ENCODE measurements at places on chromosomes 1 and 21. TPM values are rescaled to one million over a fixed set of nuclear protein-coding genes. Genes with fewer than 3 reads are reported as not detected.

DNA sequence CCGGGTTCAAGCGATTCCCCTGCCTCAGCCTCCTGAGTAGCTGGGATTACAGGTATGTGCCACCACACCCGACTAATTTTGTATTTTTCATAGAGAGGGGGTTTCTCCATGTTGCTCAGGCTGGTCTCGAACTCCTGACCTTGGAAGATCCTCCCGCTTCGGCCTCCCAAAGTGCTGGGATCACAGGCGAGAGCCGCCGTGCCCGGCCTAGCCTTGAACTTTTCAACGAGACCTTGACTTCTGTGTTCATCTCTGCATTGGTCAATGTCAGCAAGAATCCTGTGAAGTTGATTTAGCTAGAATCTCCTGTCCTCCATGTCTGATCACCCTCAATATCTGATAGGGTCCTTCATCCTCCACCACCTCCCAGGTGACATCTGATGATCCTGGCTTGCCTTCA lies 11.4 kb upstream of the CNR2 start:
- DNase-seq, result no peak

DNA sequence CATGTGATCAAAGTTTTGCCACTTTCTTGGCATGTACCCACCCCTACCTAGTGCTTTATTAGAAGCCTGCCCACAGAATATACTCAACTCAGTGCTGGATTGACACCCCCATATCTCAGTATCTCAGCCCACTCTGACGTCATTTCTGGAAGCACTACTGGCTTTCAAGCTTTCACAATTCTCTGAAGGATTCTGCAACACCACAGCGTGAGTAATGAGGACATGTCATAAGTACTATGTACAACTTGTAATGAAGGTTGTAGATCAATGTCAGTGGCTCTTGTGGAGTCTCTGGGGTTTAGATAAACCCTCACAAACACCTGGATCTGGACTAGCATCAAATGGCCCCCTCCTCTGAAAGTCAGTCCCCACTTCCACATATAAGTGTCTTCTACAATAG lies 57.2 kb downstream of the TNFSF4 start:
- peak; percentile 98 for DNase-seq

DNA sequence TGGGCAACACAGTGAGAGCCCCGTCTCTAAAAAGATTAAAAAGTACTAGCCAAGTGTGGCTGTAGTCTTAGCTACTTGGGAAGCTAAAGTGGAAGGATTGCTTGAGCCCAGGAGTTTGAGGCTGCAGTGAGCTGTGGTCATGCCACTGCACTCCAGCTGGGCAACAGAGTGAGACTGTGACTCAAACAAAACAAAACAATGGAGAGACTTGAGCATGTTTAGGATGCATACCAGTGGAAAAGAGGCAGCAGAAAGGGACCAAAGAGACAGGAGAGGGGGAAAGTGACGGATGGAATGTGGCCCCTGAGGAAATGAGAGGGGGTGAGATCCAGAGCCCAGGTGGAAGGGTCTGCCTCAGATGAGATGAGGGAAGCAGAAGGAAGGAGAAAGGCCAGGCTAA lies 358.9 kb downstream of the RPS6KC1 start:
- no peak for DNase-seq

The SLAMF6 gene
- total RNA-seq, result not detected

DNA sequence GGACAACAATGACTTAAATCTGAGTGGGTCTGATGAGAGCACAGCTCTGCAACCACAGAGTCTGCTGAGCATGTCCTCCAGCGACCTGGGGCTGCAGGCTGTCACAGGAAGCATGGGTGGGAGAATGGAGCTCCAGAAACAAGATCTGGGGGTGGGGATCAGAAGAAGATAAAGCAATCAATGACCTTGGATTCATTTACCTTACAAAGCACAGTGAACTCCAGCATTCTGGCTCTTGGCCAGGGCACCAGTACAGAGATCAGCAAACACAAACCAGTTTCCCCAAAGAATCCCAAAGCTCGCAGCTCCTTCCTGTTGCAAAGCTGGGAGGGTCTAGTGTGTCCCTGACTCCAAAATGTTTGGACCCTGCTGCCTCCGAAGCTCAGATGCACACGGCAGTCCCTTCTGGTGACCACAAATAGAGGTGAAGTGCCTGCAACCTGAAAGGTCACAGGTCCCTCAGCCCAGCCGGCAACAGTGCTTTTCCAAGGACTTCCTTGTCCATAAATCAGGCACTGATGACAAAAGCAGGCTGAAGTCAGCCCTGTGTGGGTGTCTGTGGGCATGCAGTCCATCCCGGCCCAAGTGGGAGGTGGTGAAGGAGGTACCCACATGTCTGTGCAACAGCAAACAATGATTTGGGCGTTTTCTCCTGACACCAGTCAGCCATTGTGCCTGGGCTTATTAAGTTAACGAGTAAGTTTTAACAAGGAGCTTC lies 76.1 kb downstream of the SH3BGR start:
- DNase-seq, result no peak

The FALEC gene
- not detected for total RNA-seq

The POU3F1 gene
- total RNA-seq, result 0.14 TPM

DNA sequence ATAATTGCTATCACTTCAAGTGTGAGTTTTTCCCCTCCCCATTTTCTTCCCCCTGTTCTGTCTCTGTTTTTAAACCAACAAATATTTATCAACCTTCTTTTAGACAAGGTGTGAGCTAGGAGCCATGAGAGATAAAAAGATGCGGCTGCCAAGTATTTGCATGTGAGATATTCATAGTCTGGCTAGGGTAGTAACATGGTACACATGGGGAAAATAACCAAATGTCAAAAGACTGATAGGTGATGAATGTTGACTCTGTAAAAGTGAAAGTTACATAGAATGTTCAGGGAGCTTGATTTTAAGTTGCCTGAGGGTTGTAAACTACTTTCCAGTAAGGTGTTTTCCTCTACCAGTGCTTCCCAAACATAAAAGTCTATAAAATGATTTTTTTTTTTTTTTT lies 25.4 kb upstream of the SRP9 start:
- DNase-seq, result no peak

- DNase-seq, result no peak
Observed at GRCh38 chr21:46384556-46384955, 60.6 kb downstream of the PCNT start.

The AIRE gene
- not detected for total RNA-seq

DNA sequence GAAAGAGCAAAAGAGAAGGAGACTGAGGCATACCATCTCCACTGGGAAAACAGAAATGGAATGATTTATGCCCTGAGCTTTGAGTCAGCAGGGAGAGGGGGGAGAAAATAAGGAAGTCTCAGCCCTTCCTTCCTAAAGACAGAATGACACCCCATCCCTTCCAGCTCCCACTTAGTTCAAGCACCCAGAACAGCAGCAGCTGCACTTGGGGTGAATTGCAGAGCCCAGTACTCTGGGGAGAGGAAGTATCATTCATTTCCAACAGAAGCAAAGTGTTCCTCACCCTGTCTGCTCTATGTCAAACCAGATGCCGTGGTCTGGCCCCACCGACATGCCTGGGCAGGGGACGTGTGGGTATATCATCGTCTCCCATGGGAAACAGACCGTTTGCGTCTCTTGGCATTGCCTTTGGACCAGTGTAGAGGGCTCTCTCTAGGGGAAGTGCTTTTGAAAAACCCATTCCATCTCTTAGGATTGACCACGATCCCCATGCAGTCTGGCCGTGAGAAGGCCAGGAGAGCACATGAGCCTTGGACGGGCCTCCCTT lies 1.1 kb upstream of the KCNJ15 start:
- DNase-seq, result no peak

The IL22RA1 gene
- total RNA-seq, result not detected

DNA sequence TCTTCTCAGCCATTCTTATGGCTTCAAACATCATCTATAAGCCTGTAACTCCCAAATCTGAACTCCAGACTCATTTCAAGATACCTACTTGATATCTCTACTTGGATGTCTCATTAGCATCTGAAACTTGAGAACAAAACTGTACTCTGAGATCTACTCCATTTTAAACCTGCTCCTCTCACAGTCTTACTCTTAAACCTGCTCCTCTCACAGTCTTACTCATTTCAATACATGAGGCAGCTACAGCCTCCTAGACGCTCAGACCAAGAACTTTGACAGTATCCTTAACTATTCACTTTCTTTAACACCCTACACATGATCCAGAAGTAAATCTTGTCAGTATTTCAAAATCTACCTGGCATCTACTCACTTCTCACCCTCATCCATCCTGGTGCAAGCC lies 54.3 kb downstream of the NBPF6 start:
- DNase-seq, result no peak

GRCh38 chr1:5889462-5889861 lies 102.8 kb downstream of the NPHP4 start:
- no peak for DNase-seq

The KDF1 gene
- total RNA-seq, result 5.1 TPM

DNA sequence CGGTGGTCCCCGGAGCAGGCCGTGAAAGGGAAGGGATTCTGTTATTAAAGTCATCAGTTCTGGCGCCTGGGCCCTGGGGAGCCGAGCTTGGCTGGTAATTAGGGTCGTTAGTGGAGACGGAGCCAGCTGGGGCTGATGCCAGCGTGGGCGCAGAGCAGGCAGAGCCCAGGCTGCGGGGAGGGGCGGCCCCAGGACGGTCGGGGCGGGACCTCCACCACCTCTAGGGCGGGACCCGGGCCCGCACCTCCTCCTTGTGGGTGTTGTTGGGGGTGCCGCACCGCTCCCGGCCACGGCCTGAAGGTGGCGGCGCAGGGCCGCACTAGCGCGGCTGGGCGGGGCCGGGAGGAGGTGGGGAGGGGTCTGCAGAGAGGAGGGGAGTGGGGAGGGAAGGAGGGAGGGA lies 470.6 kb downstream of the PTPRU start:
- DNase-seq, result peak; percentile 70

DNA sequence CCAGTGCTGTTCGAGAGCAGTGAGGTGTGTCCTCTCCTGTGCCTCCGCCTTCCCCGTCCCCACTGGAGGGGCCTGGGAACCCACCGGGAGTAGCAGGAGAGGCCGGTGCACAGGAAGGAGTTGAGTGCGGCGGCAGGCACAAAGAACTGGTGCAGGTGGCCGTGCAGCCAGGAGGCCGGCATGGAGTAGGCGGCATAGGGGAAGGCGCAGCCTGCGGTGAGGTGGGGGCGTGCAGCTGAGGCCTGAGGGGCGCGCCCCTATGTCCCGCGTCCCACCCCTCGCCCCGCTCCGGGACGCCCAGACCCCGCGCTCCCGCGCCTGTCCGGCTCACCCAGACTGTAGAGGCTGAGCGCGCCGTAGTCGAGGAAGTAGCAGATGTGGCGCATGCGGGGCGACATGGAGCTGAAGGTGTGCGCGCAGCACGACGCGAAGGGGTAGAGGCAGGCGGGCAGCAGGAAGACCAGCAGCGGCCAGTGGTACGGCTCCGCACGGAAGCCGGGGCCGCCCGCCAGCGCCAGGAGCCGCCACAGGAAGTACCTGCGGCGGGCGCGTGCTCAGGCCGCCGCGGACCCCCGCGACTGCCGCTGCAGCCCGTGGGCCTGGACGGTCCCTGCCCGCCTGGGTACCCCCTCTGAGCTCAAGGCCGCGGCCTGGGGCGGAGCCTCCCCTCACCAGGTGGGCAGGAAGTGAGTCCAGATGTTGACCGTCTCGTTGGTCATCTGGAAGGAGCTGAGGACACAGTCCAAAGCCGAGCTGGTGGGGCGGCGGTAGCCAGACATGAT lies 2.2 kb downstream of the PAQR6 start:
- DNase-seq, result no peak

DNA sequence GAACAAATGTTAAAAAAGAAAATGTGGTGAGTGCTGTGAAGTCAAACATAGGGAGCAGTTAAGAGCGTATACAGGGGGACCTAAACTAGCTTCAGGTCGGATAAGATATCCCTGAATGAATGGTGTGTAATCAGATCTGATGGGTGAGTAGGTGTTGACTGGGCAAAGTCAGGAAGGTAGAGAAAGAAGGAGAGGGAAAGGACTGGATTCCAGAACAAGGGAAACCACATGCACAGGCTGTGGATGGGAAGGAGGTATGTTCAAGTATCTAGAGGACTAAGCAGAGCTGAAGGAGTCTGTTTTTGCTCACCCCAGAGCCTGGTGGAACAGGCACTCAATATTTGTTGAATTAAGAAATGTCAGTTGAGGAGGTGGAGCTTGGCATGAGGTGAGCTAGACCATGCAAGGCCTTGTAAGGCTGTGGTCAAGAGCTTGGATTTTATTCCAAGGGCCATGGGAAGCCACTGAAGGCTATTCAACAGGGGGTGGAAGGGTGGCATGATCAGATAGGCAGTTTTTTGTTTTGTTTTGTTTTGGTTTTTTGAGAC lies 27.4 kb downstream of the MAP7D1 start:
- DNase-seq, result no peak

- DNase-seq, result peak; percentile 95
Observed at GRCh38 chr1:153395136-153395685, 4.3 kb upstream of the S100A8 start.

GRCh38 chr1:183844806-183845205 lies 39.9 kb downstream of the RGL1 start:
- no peak for DNase-seq

- DNase-seq, result no peak
Observed at GRCh38 chr1:176736015-176736414, 273.0 kb downstream of the PAPPA2 start.

The SPRR2A gene
- total RNA-seq, result 7.0 TPM

DNA sequence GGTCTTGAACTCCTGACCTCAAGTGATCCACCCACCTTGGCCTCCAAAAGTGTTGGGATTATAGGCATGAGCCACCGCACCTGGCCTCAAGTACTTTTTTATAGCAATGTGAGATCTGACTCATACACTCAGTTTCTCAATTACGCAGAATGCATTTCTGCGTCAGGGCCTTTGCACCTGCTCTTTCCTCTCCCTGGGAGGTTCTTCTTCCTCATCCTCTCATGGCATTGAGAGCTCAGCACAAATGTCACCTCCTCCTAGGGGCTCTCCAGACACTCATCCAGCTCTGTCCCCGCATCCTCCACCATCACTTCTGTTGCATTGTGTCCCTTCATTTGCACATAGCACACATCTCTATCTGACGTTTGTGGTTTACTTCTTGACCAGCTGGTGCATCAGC lies 418.8 kb downstream of the PTPRU start:
- no peak for DNase-seq

DNA sequence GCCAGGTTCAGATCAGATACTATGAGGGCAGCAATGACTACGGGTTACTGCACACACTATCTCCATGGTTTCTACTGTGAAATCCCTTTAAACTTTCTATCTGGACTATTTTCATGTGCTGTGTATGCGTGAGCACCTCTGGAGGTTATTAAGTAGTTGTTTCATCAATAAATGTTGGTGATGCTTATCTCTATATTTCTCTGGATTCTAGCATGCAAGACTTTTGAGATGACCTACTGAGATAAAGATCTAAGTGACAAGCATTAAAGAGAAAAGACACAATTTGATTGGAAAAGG lies 194.0 kb downstream of the NRIP1 start:
- no peak for DNase-seq

DNA sequence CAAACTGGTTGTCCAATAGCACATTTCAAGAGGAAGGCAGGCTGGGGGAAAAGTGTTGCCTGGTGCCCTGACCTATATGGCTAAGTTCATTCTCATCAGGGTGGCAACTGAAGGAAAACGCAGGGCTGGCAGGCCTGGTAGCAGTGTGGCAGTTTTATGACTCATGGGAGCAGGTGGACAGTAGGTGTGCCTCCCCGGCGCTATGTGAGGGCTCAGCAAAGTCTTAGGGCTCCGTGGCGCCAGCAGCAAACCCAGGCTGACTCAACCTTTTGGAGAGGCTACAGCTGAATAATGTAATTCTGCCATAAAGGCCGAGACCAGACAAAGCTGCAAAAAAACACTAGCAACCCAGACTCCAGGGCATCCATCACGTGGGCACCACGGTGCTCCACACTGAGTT lies 23.6 kb downstream of the GADD45A start:
- peak; percentile 85 for DNase-seq

Data from MCF 10A (cell line).